AG04449 (cell line): ENCODE measurements at places on chromosomes 4 and X.

DNA sequence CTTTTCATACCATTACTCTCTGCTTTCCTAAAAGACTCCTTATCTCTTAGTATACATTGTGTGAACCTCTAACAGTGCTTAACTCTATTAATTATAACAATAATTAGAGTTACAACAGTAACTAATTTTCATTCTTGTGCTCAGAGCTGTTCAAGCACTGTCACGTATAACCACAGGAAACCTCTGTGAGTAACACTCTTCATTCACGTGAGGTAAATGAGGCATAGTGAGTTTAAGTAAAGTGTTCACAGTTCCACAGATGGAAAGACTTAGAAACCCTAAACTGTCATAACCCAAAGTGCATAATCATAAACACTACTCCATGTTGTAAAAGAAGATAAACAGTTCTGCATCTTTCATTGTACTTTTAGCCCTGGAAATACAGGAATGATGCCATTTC lies 222.4 kb downstream of the CCSER1 start:
- DNase-seq, result no peak

DNA sequence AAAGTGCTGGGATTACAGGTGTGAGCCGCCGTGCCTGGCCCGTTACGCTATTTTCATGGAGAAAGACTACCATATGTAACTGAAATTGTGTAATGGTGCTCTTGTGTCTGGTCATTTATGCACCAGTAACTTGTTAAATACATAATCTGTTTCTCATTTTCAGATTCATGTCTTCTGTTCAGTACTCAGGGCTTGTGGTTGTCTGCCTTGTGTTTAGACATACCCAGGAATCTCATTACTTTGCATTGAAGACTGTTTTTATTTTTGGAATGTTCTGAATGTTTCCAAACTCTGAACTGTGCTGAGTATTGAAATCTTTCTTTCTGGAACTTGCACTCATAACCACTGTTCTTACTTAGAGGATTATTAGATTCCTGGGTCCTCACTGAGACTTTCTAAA lies 52.8 kb downstream of the PDLIM5 start:
- DNase-seq, result peak; percentile 76

DNA sequence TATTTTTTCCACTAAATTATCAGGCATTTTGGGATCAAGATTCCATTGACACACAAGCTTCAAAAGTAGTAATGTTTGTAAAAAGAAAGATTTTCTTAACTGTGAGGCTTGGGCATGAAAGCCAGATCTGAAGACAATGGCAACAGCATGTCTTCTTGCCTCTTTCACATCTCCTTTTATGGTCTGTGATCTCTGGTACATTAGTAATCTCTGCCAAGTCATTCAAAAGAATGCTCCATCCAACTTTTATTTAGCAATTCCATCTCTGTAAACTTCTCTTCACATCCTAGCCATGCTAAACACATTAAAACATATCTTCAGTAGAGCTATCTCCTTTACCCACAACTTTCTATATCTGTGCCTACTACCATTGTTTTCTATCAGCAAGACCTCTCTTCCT lies 465.4 kb downstream of the FAT4 start:
- peak; percentile 10 for DNase-seq

GRCh38 chrX:138858438-138858837 lies 146.9 kb upstream of the FGF13 start:
- DNase-seq, result no peak

DNA sequence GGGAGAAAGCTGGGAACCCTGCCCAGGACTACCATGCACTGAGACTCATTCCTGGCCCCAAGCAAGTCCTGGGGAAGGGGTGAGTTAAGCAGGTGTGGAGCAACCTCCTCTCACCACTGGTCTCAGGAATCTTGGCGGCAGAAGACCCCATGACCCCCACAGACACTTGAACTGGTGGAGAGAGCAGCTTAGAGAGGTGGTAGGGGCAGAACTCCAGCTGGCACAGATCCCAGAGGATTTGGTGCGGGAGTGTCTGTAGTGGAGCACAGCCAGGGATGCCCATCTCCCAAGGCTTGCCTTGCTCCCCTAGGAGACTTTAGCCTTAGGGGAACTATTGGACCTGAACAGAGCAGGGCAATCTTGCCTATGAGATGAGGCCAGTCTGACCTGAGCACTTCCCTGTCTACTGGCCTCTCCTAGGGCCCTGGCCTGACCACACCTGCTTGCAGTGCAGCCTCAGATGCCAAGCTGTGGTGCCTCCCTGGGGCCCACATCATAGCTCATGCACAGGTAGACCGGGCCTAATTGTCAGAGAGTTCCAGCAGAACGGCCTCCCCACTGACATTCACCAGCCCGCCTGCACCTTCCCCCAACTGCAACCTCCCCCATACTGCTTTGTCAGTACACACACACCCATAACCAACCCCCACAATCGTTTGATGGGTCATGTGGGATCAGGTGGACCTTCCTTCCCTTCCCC lies 78.0 kb downstream of the NAA11 start:
- no peak for DNase-seq

DNA sequence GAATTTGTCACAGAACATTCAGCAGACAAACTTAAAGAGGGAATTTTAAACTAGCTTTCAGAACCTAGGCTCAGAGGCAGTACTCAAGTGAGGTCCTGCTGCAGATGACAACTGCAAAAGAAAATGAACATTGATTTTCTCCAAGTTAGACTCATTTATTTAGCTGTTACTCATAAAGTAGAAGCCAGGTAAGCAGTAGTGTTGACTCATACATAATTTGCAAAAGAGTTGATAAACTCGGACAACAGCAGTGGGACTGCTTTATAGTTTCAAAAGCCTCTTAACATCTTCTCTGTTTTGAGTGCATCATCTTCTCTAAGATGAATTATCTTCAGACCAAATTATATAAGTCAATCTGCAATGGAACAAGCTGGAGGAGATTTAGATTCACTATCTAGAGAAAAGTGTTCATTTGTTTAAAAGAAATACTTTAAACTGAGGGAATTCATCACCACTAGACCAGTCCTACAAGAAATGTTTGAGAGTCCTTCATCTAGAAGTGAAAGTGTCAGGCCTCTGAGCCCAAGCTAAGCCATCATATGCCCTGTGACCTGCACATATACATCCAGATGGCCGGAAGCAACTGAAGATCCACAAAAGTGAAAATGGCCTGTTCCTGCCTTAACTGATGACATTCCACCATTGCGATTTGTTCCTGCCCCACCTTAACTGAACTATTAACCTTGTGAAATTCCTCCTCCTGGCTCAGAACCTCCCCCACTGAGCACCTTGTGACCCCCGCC lies 49.5 kb downstream of the COQ2 start:
- DNase-seq, result no peak

GRCh38 chr4:150207871-150208270 lies 129.6 kb downstream of the DCLK2 start:
- DNase-seq, result no peak

- DNase-seq, result no peak
Observed at GRCh38 chr4:119559044-119559647, 69.5 kb downstream of the PDE5A start.

DNA sequence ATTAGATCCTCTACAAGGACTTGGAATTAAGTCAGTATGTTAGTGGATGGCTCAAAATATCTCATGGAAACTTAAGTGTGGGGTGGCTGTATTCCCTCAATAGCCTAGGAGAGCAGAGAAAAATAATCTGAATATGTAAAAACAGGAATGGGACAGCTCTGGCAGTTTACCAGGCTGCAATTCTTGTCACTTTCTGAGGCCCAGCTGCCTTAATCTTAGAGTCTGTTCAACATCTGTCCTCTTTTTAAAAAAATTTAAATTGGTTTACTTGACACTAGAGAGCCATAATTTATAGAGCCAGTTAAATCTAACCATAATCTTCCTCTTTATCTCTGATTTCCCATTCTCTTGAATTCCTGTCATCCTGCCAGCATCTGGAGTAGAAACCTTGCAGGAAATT lies 109.2 kb upstream of the CXCL13 start:
- DNase-seq, result no peak

GRCh38 chr4:105453550-105454205 lies 20.2 kb downstream of the PPA2 start:
- DNase-seq, result no peak

DNA sequence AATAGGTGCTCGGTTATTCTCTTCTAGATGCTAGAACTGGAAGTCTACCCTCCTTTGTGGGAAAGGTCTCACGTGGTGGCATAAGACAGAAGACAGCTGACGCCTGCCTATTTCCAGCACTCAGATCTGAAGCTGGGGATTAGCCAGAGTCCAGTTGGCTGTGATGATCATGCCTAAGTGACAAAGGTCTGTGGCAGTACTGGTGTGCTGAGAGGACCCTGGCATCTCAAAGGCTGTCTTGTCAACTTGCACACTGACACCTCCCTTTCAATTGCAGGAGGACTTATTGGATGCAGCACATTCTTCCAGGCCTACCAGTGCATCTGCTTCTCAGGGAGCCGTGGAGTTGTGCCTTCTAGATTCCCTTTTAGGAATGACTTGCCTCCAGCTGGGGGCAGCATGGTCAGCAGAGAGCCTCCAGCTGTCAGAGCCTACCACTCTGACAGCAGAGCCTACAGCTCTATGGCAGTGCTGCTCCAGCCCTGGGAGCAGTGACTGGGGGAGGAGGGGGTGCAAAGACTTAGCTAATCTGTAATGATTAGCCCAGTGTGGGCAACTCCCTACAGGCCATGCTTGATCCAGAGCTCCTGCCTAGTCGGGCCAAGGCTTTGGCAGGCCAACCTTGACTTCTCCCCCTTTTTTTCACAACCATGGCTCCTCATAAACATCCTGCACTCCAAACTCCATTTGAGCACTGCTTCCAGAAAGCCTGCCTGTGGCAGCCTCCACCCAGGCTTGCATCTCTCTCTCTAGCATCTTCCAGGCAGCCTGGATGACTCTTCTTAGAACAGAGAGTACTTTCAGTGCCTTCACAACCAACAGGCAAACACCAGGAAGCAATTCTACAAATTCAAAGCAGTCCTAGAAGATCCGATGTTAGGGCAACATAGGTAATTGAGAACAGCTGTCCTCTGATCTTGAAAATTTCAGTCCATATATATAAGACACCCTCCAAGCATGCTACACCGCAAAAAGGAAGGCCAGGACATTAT lies 13.8 kb upstream of the FGFBP2 start:
- DNase-seq, result no peak

- DNase-seq, result no peak
Observed at GRCh38 chrX:36334572-36334971, 415.0 kb downstream of the CFAP47 start.

DNA sequence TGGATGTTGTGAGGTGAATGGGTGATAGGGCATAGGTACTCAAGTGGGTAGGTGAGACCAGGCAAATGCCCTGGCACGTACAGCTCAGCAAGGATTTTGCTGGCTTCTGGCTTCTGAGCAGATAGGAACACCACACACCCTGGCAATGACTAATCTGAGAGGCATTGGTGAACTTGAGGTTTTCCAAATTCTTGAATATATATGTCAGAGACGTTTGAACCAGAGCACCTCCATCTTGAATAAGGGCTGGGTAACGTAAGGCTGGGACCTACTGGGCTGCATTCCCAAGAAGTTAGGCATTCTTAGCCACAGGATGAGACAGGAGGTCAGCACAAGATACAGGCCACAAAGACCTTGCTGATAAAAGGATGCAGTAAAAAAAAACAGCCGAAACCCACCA lies 204.5 kb downstream of the NLGN4X start:
- no peak for DNase-seq

- no peak for DNase-seq
Observed at GRCh38 chr4:12973522-12973921, 510.6 kb downstream of the RAB28 start.

GRCh38 chrX:120794525-120794975 lies 81.1 kb downstream of the CT47B1 start:
- DNase-seq, result no peak

GRCh38 chrX:1153940-1154339 lies 58.5 kb downstream of the CRLF2 start:
- no peak for DNase-seq

GRCh38 chr4:26000274-26000950 lies 86.4 kb downstream of the SMIM20 start:
- DNase-seq, result no peak

- DNase-seq, result no peak
Observed at GRCh38 chr4:188819233-188819632, 680.0 kb downstream of the TRIML1 start.

DNA sequence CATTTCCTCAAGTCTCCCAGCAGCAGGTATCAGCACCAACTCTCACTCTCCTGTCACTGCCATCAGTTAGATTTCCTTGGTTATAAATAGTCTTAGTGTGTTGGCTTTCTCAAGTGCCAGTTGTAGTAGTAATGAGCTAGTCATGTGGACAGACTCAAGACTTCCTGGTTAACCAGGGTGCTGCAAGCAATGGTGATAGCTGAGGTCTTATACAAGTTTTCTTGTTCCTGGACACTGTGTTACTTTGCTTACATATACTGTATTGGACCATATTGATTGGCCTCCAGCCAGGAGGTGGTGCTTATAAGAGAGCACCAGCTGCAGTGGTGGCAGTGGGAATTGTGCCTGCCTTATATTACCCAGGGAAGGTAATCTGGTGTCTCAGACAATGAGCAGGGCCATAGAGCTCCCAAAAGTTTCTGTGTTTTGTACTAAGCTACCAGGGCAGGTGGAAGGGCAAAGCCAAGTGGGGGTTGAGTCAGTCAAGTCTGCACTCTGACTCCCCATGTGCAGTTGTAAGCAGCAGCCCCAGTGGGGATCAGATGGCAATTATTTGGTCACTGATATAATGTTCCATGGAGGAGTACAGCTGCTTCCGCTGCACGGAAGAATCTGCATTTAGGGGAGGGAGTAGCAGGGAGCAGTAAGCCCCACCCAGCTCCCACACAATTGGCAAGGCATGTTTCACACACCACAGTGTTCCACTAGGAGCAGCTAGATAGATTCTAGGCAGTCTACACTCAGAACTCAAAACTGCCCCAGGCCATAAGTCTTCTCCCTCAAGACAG lies 24.1 kb upstream of the ZDHHC15 start:
- no peak for DNase-seq

DNA sequence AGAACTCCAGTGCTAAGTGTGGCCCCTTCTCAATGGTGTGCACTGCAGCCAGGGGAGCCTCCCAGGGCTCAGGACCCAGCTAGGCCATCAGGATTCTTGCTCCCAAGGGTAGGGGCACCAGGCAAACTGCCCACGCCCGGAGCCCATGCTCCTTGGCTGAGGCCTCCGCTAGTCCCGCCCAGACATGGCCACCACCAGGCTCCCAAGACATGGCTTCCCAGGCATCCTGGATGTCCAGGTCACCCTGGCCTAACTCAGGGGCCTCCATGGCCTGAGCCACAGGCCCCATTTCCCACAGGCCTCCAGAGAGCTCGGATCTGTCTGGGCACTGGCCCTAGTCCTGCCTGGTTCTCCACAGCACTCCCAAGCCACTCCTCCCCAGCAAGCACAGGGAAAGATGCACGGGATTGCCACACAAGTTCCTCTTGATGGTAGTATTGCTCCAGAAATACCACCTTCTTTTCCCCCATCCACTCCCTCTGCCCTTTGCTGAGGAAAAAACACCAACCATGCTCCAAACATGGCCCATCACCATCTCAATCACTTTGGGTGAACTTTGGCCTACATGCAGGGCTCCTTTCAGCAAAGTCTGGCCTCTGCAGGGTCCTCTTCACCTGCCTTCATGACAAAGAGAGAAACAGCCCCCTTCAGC lies 274.7 kb upstream of the AGTR2 start:
- DNase-seq, result no peak
